Esophagus mucosa (tissue), 1 donor: ENCODE measurements at places on chromosomes 3 and 15. TPM values are rescaled to one million over a fixed set of nuclear protein-coding genes. Genes with fewer than 3 reads are reported as not detected.

KLF15 gene
- 0.60 TPM for total RNA-seq

HTR3E gene
- not detected for total RNA-seq

ATP13A3 gene
- total RNA-seq = 36.9 TPM

KLF13 gene
- 42.7 TPM for total RNA-seq

FBLN2 gene
- 10.4 TPM for total RNA-seq

GRCh38 chr15:74257105-74257504, 21.0 kb downstream of the CCDC33 start:
- ATAC-seq = no peak

GRCh38 chr3:20668411-20668810, 482.4 kb upstream of the SGO1 start:
- no peak for ATAC-seq

DNA sequence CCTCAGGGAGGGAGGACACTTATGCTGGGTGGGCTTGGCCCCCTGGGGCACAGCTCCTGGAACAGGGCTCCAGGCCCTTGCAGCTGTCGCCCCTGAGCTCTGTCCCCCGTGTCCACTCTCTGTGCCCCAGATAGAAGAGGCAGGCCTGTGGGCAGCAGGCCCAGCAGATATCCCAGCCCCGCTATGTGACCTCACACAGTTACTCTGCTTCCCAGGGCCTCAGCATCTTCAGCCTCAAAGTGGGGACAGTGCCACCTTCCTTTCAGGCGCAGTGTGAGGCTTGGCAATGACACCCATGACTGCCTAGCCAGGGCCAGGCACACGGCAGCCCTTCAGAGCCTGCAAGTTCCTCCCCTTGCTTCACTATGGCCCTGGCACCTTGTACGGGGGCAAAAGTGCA, 98.4 kb downstream of the IQSEC1 start:
- ATAC-seq = peak; percentile 7

DNA sequence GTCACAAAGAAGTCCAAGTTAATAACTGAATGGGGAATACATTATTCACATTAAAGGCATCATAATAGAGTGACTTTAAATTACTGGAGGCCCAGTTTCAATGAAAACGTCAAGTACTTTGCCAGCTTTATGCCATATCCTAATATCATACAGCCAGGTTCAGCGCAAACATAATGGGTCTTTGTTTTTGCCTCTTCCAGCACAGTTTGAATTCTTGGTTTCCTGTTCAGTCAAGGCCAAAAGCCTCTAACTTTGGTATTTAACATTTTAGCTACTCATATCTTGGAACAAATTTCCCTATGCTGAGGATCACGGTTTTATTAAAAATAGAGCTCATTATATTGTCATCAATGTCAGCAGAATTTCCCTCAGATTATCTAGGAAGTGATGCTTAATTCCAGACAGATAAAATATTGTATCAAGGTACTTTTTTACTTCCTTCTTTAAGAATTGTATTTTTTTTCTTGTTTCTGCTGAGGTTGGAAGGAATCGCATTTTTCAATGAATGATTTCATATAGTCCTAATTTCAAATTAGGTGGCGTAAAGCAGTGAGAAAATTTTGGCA, 269.2 kb downstream of the THRB start:
- ATAC-seq = no peak

DNA sequence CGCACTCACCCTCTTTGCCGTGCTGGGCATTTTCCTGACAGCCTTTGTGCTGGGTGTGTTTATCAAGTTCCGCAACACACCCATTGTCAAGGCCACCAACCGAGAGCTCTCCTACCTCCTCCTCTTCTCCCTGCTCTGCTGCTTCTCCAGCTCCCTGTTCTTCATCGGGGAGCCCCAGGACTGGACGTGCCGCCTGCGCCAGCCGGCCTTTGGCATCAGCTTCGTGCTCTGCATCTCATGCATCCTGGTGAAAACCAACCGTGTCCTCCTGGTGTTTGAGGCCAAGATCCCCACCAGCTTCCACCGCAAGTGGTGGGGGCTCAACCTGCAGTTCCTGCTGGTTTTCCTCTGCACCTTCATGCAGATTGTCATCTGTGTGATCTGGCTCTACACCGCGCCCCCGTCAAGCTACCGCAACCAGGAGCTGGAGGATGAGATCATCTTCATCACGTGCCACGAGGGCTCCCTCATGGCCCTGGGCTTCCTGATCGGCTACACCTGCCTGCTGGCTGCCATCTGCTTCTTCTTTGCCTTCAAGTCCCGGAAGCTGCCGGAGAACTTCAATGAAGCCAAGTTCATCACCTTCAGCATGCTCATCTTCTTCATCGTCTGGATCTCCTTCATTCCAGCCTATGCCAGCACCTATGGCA, 41.1 kb upstream of the CSTA start:
- ATAC-seq = no peak

- no peak for ATAC-seq
These were observed 692.7 kb downstream of the MCTP2 start for GRCh38 chr15:94924057-94924456.
